Fibroblast of the conjunctiva (primary cell): ENCODE measurements at places on chromosomes 1 and 21.
A peak's percentile ranks its signal among the peaks of the same experiment; 100 is the strongest.

- no peak for DNase-seq
Measured at GRCh38 chr1:212759683-212760082, 31.9 kb downstream of the NSL1 start.

- no peak for DNase-seq
Measured at GRCh38 chr1:94235189-94236012, 2.0 kb downstream of the ARHGAP29 start.

- no peak for DNase-seq
Measured at GRCh38 chr1:94979131-94979530, 52.2 kb upstream of the CNN3 start.

- DNase-seq = no peak
Measured at GRCh38 chr1:200954434-200954833, 59.7 kb downstream of the INAVA start.

- DNase-seq = peak; percentile 32
Measured at GRCh38 chr1:116586741-116587143, 15.9 kb upstream of the CD58 start.

DNA sequence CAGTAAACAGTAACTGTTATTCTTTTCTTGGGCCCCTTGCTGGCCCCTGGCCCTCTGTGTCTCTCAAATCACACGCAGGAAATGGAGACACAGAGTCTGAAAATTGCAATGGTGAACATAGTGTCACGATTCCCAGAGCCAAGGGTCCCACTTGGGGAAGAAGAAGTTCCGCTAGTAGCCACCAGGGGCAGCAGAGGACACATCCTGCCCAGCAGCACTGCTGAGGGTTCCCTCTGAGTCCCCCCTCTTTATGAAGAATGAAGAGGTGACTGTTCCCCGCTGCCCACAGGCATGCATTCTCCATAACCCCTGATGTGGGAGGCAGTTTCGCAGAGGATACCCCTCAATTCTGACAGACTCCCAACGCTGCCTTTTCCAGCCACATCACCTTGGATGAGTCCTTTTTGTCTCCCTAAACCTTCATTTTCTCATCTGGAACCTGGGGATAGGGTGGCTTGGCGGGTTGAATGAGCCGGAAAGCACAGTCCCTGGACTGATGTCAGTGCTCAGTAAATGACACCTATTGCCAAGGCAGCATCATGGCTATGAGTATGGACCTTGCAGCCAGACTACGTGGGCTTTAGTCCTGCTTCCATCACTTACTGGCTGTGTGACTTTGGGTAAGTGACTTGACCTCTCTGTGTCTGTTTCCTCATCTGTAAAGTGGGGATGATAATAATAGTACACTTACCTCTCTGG lies 238.0 kb upstream of the TMEM51 start:
- no peak for DNase-seq

- no peak for DNase-seq
Measured at GRCh38 chr1:209630383-209631225, 21.6 kb downstream of the LAMB3 start.

GRCh38 chr1:203320591-203321272 lies 15.4 kb downstream of the BTG2 start:
- no peak for DNase-seq

- no peak for DNase-seq
Measured at GRCh38 chr1:15045123-15045522, 108.4 kb upstream of the TMEM51 start.

DNA sequence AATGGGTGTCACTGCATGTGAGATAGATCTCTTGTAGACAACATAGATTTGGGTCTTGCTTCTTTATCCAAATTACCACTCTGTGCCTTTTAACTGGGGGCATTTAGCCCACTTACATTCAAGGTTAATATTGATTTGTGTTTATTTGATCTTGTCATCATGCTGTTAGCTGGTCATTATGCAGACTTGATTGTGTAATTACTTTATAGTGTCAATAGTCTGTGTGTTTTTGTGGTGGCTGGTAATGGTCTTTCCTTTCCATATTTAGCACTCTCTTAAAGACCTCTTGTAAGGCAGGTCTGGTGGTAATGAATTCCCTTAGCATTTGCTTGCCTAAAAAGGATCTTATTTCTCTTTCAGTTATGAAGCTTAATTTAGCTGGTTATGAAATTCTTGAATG lies 29.6 kb downstream of the ZNF691 start:
- DNase-seq = no peak

- DNase-seq = no peak
Measured at GRCh38 chr1:239835946-239836440, 255.7 kb upstream of the FMN2 start.

DNA sequence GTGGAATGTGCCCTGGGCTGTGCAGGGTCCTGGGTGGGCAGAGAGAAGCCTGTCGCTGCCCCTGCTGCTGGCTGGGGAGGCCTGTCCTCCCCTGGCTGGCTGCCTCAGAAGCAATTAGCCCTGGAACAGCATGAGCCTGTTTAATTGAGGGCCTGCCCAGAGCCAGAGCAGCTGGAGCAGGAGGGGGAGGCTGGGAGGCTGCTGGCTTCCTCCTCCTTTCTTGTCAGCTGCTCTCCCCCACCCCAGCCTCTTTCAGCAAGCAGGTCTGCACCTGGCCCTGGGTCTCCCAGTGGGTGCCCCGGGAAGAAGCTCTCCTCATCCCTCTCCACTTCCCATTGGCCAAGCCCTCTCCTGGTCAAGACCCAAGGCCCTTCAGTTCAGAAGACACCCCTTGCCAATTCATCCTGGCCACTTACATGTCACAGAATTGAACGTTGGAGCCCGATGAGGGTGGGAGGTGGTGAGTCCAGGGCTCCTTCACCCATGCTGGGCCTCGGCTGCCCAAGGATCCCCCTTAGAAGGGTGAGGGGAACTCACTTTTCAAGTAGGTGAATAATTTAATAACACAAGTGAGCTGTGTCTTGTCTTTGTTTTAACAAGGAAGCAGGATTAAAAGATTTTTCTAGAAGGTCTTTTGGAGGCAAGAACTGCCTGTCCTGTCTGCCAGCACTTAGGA lies 13.2 kb downstream of the AMPD2 start:
- no peak for DNase-seq

GRCh38 chr1:160567858-160568682 lies 11.2 kb downstream of the CD84 start:
- DNase-seq = no peak

DNA sequence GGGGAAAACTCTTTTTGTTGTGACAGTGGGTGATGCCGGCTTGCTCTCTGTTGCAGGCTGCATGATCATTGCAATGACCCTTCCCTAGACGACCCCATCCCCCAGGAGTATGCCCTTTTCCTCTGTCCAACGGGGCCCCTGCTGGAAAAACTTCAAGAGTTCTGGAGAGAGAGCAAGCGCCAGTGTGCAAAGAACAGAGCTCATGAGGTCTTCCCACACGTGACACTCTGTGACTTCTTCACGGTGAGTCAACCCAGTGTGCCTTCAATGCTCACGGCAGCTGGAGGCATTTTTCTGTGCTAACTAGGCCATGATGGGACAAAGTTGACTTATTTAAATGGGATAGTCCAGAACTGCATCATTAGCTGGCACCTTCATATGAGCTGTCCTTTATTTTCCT lies 5.7 kb downstream of the UBASH3A start:
- DNase-seq = no peak

DNA sequence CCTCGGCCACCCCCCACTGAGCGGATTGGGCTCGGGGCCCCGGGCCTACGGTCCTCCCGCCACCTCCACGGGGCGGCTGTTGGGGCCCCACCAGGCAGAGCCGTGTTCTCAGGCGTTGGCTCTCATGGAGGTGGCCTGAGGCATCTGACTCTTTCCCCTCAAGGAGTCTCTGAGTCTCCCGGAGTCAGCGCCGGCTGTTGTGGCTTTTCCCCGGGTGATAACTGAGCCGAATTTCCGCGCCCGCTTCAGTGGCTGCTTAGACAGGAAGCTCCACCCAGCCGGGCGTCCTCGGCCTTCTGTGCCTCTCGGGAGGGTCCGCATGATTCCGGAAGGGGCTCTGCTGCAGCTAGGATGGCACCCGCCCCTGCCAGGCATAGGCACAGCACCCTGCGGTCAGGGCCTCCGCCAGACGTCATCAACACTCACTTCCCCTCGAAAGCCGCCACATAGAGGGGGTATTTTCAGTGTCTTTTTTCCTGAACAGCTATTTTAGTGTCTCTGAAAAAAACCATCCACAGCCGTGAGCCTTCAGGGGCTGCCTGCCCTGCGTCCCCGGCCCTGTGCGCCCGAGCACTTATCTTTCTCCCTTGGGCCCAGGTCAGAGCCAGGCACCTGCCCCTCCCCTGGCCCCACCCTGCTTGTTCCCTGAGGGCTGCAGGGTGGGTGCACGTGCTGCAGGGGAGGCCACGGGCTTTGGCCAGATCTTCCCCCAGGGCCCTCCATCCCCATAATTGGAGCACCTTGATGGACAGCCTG lies 72.9 kb downstream of the SKI start:
- no peak for DNase-seq

DNA sequence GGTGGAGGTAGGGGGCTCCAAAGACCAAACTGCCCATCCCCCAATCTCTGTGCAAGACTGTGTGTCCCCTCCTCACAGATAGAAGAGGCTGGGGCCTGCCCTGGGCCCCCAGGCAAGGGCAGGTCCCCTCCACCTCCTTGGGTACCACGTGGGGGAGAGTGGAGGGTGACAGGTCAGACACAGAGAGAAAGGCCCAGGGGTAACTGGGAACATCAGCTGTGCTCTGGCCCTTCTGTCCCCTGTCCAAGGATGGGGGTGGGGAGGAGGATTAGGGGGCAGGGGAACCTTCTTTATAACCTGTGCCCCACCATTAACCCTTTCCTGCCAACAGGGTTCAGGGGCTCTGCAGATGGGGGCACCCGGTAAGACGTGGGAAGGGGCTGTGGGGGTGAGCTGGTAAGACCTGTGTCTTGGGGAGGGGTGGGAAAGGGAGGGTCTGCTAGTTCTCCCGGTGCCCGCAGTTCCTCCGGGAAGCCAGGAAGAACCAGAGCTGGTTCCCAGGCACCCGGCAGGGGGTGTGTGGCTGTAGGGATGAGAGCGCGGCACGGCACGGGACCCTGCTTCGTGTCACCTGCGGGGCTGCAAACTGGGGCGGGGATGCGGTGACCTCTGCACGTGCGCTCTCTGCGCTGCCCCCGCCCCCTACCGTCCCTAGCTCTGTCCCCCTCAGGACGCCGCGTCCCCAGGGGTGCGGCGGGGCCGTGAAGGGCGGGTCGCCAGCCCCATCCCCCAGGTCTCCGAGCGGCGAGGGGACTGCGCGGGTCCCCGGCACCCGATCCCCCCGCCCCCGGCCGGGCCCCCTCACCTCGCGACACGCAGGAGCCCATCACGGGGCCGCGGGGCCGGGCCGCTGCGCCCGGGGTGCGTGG lies 601 bp downstream of the FAM131C start:
- DNase-seq = no peak

DNA sequence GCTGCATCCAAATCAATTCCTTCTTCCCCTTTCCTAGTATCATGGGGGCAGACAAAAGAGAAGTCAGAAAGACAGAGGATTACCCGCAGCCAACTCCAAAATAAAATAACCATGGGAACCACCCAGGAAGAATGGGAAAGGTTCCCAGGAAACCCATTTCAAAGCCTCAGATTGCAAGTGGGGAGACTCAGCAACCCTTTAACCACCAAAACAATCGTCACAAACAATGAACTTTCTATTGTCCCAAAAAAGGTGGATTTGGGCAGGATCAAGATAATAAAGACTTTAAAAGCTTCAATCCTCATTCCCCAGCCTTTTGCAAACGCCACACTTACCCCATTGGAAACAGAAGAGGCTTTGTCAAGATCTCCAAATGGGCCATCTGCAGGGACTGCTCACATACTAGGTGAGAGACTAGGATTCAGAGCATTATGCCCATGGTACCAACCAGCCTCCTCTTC lies 5.1 kb downstream of the TIAM1 start:
- no peak for DNase-seq
